NCI-H748 treated with DMSO at 0.1 percent for 48 hours (cell line): ENCODE measurements at places on chromosomes 16 and 17.
A peak's percentile ranks its signal among the peaks of the same experiment; 100 is the strongest.

GRCh38 chr17:74643826-74644225 lies 20.3 kb upstream of the CD300E start:
- no peak for DNase-seq

- DNase-seq = no peak
These were observed 37.1 kb downstream of the SPACA3 start for GRCh38 chr17:33028778-33029177.

GRCh38 chr17:49987681-49988441 lies 7.2 kb downstream of the DLX3 start:
- no peak for DNase-seq

GRCh38 chr16:57624044-57624688 lies 4.3 kb upstream of the ADGRG1 start:
- no peak for DNase-seq

GRCh38 chr16:54000361-54000760 lies 286.2 kb downstream of the IRX3 start:
- DNase-seq = no peak

DNA sequence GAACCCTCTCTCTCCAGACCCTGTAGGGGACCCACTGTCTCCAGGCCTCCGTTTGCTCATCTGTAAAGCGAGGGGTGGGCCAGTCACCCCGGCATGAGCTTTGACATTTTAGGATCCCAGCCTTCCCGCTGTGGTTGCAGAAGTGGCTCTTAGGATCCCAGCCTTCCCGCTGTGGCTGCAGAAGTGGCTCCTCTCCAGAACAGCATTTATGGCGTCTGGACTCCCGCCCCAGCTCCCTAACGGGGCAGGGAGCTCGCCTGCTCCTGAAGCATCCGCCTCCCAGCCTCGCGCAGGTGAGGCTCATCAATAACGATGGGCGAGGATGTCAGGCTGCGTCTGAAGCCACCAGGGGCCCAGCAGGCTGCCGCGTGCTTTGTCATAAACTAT lies 222.3 kb upstream of the TNRC6C start:
- DNase-seq = no peak

- no peak for DNase-seq
These were observed 775 bp downstream of the CYTH1 start for GRCh38 chr17:78781104-78781892.

GRCh38 chr17:8629371-8630226 lies 926 bp downstream of the MYH10 start:
- peak; percentile 31 for DNase-seq

- no peak for DNase-seq
These were observed 30.1 kb upstream of the DYNLL2 start for GRCh38 chr17:58052945-58053715.

DNA sequence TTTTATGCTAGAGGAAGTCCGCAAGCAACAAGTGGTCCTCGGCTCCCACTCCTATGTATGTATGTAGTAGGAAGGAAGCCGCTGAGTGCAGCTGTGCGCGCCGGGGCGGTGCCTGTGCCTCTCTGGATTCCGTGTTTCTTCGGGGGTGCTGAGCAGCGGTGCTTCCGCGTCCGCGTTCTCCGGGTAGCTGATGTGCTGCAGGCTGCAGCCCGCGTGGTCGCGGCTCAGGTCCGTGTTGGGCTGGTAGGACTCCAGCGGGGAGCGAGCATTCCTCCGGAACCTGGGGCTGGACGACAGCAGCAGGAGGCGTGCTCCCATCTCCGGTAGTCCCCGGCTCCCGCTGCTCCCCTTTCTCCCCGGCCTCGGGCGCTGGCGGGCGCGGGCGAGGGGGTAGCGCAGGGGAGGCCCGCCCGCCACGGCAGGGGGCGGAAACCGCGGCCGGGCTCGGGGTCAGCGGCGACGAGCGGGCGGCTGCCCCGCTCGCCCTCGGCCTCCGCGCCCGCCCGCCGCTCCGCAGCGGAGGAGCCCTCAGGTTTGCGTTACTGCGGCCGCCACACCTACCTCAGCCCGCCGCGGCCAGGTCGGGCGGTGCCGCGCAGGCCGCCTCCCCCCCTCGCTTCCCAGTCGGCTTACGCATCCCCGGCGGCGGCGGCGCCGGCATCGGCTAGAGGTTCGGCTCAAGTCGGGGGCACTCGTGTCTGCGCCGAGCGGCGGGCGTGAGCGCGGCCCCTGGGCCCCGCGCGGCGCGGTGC lies 487 bp downstream of the C17orf67 start:
- peak; percentile 86 for DNase-seq

- DNase-seq = no peak
These were observed 370.3 kb downstream of the SOX9 start for GRCh38 chr17:72491102-72491501.

DNA sequence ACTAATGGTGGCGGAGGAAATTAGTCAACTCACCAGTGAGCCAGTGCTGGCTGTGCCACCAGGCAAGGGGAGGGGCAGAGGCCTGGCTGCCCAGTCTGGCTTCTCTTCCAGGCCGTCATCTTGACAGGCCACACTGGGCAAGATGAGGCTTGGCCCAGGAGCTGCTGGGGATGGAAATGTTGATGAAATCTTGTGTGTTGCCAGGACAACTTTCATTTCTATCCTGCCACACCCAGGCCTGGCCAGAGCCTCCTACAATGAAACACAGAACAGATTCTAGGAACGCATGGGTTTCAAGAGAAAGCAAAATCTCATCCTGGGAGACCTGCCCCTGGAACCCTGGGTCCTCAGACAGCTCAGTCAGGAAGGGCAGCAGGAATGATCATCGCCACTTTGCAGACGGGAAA lies 9.3 kb downstream of the HEXIM2 start:
- no peak for DNase-seq

DNA sequence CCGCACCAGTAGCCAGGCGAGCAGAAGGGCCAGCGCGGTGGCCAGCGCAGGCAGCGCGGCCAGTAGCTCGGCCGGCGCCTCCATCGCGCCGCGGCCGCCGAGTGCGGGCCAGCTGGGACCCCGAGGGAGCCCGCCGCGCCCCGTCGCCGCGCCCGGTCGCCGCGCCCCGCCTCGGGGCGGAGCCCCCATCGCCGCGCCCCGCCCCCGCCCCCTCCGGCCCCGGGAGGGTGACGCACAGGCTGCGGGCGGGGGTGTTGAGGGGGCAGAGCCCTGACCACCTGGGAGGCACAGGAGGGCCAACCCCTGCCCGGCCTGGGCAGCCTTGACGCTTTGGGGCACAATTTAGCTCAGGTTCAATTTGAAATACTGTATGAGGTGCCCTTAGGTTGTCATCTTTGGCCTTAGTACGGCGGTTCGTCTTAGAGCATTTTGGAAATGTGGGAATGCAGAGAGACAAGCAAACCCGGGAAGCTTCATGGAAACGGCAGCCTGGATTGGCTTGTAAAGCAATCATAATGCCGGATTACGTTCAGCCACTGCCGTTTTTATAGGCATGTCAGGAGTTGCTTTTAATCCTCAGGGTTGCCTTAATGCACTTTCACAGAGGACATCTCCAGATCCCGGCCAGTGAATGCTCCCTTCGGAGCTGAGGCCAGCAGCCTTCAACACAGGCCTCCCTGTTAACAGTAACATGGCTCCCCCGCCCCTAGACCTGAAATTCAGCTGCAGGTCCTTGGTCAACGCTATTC lies at the start of gene MXRA7:
TSS of gene MXRA7 (minus strand) at position 103 of the 749 bp plus-strand sequence. CDS start at position 84, 19 bp downstream.
- no peak for DNase-seq

- DNase-seq = no peak
These were observed 26.5 kb downstream of the HEATR9 start for GRCh38 chr17:35842239-35842638.

DNA sequence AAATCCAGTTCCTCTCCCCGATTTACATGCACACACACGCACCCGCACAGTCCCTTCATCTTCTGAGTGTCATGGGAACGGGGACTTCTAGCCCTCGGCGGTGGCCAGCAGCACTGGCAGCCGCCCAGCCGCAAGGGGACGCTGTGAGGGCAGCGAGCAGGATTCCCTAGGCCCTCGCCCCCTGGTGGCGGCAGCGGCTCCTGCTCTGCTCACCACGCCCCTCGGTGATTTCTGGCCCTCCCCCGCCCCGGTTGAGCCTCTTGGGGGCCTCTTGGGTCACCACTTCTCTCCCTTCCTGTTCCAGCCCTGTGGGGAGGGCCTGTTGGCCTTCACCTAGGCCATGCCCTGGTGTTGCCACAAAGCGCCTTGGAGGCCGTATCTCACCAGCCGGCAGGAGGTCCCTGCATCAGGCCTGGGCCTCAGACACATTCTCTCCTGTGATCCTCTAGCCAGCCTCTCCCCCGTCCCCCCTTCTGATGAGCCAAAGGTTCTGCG lies 75.2 kb upstream of the KSR1 start:
- DNase-seq = peak; percentile 71
